ENCODE measurements at places on chromosomes 7 and 10.
A peak's percentile ranks its signal among the peaks of the same experiment; 100 is the strongest.

GRCh38 chr7:95843286-95843685, 70.9 kb downstream of the DYNC1I1 start:
- DNase-seq: no peak

- DNase-seq: no peak
Measured at GRCh38 chr10:3025026-3025683, 42.2 kb upstream of the PFKP start.

DNA sequence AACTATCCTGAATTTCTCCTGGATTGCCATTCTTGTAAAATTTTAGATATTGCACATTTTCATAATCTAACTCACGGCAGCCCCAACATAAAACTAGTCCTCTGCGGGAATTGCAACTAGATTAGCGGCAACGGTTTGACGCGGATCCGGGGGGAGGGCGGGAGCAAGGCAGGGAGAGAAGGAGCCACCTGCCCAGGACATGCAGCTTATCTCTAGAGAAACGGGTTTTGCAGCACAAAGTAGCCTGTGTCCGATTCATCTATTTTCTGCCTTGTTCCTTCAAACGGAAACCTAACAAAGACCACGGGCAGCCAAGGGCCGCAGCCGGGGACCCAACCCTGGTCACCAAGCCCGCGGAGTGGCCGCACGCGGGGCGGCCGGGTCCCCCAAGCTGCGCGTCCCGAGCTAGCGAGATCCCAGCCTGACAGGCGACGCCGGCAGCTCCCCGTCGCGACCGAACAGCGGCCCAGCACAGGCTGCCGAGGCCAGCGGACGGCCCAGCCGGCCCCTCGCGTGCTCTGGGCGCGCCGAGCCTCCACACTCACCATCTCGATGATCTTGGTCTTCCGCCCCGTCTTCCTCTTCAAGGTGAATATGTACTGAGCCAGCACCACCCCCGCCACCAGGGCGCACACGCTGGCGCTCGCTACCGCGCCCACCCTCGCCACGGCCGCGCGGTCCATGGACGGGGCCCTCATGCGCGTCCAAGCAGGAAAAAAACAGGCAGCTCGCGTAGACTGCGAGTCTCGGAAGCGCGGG, at the start of gene NT5C3A:
TSS of gene NT5C3A (minus strand) at position 754 of the 759 bp plus-strand sequence. CDS start at position 683, 71 bp downstream.
- peak; percentile 22 for DNase-seq

- DNase-seq: no peak
Measured at GRCh38 chr10:83562381-83562780, 576.9 kb upstream of the GHITM start.

DNA sequence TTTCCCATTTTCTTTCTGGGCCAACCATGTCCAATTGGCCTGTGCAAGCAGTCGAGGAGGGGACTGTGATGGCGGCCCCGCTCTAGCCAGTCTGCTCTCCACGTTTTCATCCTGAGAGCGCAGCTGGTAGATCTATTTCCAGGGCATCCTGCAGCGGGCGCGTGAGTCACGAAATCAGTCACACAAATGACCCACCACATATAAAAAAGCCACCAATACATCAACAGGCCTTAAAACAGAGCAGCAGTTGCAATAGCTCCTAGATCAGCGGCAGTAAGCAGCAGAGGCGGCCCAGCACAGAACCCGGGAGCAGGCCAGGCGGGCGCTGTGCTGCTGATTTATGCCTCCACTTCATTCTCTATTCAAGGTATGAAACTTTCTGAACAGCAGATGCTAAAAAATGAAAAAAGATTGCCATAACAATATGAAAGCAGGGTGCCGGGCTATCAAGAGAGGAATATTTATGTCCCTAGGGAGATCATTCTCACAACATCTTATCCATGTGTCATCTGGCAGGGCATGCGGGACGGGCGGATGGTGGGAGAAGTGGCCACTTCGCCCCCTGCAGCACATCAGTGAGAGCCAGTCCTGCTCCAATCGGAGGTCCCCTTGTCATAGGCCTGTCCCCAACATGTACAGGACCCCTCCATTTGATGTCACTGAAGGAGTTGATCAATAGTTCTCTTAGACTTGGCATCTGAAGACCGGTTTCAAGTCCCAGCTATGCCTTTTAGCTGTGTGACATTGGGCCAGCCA, 98.0 kb upstream of the GPR26 start:
- DNase-seq: no peak

DNA sequence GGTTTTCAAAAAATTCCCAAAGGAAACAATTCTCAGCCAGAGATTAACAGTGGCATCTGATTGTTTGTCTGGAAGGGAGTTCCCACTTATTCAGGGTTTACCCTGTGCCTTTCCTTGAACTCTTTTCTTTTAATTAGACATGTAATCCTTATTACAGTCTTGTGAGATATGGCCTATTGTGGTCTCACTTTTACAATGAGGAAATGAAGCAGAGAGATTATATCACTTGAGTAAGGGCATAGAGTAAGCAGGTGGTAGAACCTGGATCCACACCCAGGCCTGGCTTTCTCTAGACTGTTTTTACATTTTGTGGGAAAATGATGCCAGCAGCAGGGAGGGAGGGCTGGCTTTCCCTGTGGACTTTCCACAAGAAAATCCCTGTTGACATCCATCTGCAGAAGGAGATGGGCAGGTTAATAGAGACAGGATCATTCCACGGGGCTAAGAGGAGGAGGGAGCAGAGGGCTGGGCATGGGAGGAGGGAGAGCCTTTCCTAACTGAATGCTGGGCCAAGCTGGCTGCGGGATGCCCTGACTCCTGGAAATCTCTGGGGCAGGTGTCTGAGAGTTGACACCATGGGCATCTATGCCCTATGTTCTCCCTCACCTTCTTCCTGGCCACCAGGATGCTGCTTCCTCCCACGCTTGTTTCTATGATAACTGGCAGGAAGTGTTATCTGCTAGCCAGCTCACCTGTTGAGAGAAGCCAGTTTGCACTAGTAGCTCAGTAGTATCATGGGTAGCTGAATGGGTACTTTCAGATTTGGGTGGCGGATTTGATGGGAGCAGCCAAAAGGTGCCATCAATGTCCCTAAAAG, 28.7 kb upstream of the ARHGAP22 start:
- no peak for DNase-seq

GRCh38 chr7:96014617-96015016, 242.3 kb downstream of the DYNC1I1 start:
- DNase-seq: no peak

- DNase-seq: no peak
Measured at GRCh38 chr10:118840071-118840775, 85.5 kb upstream of the CACUL1 start.

GRCh38 chr7:45182856-45183710, 25.5 kb downstream of the RAMP3 start:
- no peak for DNase-seq

GRCh38 chr7:122845286-122845685, 41.0 kb downstream of the CADPS2 start:
- DNase-seq: no peak

GRCh38 chr10:78263521-78263988, 229.9 kb downstream of the RPS24 start:
- DNase-seq: no peak

- DNase-seq: no peak
Measured at GRCh38 chr10:21519941-21520436, 5.5 kb downstream of the SKIDA1 start.

GRCh38 chr10:51910189-51910588, 210.8 kb upstream of the CSTF2T start:
- no peak for DNase-seq

DNA sequence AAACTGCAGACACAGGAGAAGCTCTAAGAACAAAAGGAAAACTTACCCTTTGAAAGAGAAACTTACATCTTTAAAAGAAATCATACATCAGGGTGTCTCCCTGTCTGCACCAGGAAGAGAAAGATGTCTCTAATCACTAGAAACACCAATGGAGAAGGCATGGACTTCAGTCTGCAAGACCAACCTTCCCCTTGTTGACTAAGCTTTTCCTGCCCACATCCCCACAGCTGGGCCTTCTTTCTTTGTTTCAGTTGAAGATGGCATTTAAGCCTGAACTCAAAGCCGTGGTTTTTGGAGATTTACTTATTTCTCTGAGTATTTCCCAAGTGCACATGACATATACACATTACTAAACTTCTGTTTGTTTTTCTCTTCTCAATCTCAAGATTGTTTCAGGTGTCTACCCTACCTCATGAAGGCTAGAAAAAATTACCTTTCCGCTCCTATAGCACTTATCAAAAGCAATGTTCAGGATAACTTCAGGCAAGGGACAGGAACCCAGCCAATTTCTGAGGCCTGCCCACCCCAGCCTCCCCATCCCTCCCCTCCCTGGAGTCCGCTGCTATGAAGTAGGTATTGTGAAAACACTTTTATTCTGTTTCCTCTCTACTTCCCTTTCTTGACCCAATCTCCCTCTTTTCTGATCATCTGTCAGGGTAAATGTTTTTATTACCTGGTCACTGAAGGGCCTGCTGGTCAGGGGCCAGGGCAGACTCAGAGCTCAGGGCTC, 2.8 kb upstream of the SLC29A3 start:
- no peak for DNase-seq

GRCh38 chr7:137276189-137276588, 67.3 kb downstream of the PTN start:
- no peak for DNase-seq

GRCh38 chr7:116097365-116098009, 66.9 kb upstream of the TFEC start:
- DNase-seq: no peak

- no peak for DNase-seq
Measured at GRCh38 chr7:27295236-27295635, 52.6 kb downstream of the EVX1 start.

DNA sequence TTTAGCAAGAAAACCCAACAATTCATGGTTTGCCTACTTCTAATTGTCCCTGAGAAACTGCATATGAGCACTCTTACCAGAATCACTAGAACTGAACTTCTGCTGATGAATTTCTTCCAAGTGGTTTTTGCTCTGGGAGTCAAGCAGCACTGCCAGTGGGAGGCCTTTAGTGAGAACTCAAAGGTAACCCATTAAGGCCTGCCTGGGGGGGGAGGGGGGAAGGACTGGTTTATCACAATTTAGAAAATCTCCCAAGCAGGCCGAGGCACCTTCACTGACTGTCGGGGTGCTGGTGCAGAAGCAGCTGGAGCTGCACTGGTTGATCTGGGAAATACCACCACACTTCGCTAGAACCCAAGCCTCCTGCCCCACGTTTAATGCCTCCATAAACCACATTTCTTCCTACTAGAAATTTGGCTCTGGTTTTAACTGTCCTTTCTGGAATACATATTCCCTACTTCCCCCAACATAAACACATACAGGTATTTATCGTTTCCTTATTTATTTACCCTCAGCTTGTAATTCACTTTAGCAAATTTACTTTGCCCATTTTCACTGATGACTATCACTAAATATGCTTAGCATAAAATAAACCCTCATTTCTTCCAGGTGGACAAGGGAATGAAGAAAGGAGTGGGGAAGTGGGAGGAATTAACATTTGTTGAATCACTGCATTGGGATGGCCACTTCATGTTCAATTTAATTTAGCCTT, 14.2 kb downstream of the ANK3 start:
- no peak for DNase-seq

DNA sequence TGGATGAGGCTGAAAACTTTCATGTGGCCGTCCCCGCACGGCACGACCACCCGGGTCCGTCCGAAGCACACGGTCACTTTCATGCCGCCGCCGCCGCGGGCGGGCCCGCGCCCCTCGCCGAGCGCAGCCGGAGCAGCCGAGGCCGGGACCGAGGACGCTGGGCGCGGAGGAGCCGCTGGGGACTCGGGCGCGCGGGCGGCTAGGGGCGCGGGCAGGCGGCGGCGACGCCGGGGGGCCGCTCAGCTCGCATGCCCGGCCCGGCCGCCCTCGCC, 247 bp downstream of the PARD3 start:
- no peak for DNase-seq

GRCh38 chr7:158499082-158499455, 88.6 kb downstream of the PTPRN2 start:
- no peak for DNase-seq

DNA sequence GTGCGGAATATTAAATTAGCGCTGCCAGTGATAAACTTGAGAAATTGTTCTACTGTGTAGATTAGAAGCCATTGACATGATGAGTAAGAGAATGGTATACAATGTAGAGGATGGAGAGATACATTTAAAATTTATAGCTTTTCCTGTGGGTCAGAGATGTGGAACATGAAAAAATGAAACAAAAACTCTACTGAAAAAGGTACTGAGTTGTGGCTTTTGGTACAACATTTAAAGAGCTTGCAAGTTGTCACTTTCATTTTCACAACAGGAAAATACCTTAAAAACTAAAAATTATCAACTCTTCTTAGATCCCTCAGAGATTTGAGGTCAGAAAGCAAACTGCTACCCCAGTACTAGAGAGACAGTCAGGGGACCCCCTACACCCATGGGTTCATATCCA, 348.8 kb upstream of the CDC14C start:
- no peak for DNase-seq

GRCh38 chr10:73914036-73914435, 3.1 kb downstream of the PLAU start:
- DNase-seq: no peak

DNA sequence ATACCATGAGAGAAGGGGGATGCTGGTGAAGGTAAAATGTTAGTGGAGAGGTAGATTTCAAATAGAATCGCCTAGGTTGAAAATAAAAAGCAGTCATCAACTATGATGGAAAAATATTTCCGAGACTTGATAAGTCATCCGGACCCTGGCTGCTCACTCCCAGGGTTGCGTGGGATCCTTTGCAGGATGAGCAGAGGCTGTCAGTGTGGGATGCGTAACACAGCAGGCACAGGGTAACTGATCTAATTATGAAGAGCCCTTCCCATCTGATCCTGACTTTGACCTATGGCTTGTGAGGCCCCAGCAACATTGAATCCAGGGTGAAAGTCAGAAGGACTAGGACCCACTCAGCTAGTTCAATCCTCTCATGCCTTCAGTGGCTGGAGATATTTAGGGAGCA, 236.9 kb downstream of the DPP6 start:
- no peak for DNase-seq

- DNase-seq: no peak
Measured at GRCh38 chr7:105016709-105017656, 3.0 kb downstream of the KMT2E start.

GRCh38 chr7:11213266-11213665, 239.6 kb downstream of the PHF14 start:
- DNase-seq: no peak

GRCh38 chr7:82194016-82194643, 249.4 kb downstream of the CACNA2D1 start:
- no peak for DNase-seq

DNA sequence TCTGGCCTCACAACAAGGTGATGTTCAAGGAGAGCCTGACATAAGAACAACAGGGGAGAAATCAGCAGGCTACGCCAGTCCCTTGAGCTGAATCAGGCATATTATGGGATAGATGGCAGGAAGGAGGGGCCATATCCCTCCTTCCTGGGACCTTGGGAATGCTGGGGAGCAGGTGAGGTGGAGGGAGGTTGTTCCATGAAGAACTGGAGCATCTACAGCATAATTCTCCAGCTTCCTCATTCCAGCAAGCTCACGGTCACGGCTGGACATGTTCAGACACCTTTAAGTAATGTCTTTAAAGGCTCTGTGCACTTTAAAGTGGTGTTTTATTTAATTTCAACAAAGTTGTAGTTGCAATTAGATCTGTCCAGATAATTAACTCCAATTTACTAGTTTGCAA, 780.5 kb downstream of the TYW1 start:
- no peak for DNase-seq

- DNase-seq: no peak
Measured at GRCh38 chr10:15719899-15720634, at the start of gene ITGA8. Gene ITGA8, minus strand, starts transcription at chr10:15719922. Its CDS starts 151 bp downstream, at chr10:15719771.

All from activated CD4-positive, alpha-beta T cell treated with anti-CD3 and anti-CD28 coated beads, Interleukin-2, amount 50 U/mL, for 1 hour (primary cell).